ENCODE measurements at places on chromosomes 1 and 21.

- no peak for DNase-seq
These were observed at the start of gene TFAP2E for GRCh38 chr1:35573198-35574124. TFAP2E (plus strand) TSS chr1:35573314; CDS start chr1:35573578, 264 bp downstream.

- DNase-seq = no peak
These were observed 7.6 kb downstream of the ZNF683 start for GRCh38 chr1:26364956-26365355.

- no peak for DNase-seq
These were observed 30.2 kb upstream of the CD1D start for GRCh38 chr1:158150523-158150922.

GRCh38 chr1:159889202-159889601, 10.8 kb downstream of the CFAP45 start:
- DNase-seq = no peak

GRCh38 chr1:218967836-218968235, 205.8 kb upstream of the LYPLAL1 start:
- no peak for DNase-seq

DNA sequence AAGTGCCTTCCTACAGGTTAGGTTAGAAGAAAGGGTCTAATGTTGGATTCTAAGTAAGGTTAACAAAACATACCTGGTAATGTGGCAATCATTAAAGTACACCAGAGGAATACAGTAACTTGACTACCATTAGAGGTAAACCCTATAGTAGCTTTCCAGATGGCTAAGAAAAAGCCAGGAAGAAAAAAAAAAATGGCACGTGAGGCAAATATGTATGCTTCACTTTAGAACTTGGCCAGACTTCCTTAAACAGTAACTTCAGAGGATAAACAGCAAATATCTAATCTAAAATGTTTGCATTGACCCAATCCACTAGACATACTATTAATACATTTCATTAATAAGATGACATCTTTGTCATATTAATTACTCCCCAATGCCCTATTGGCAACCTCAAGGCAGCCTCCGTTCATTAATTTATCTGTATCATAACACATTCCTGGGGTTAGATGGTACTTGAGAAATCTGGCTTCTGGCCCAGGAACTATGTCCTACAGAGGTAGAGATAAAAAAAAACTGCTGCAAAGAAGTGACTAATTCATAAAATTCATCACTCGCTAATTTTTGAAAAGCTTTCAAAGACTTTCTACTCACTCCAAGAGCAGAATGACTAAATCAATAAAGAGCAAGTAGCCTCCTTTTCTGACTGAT, 5.8 kb downstream of the DCAF8 start:
- DNase-seq = no peak

GRCh38 chr1:61536174-61537108, 188.5 kb downstream of the TM2D1 start:
- DNase-seq = no peak

- DNase-seq = no peak
These were observed 41.5 kb downstream of the SNX27 start for GRCh38 chr1:151653397-151653796.

DNA sequence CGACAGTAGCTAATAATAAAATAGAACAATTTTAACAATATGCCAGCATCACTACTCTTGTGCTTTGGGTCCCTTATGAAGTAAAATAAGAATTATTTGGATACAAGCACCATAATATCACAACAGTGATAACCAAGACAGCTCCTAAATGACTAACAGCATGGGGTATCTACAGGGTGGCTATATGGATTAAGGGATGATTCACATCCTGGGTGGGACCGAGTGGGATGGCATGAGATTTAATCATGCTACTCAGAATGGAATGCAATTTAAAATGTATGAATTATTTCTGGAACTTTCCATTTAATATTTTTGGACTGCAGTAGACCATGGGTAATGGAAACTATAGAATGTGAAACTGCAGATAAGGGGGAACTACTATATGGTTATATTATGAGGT, 28.1 kb upstream of the B3GALNT2 start:
- DNase-seq = no peak

DNA sequence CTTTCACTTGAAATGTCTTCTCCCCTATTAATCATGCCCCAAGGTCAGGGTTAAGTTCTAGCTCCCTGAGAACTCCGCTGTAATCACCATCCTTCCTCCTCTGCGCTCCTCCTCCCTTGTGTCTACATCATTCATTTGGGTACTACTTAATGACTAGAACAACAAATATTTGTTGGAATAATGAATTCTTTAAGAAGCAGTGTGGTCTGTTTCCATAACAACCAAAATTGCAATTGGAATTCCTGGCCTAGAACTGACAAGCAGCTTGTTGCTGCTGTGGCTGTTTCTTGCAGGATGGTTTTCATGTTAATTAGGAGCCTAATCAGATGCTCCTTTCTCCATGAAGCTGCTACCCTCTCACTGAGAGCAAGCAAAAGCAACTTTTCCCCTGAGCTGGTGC, 192.5 kb downstream of the ZZZ3 start:
- no peak for DNase-seq

DNA sequence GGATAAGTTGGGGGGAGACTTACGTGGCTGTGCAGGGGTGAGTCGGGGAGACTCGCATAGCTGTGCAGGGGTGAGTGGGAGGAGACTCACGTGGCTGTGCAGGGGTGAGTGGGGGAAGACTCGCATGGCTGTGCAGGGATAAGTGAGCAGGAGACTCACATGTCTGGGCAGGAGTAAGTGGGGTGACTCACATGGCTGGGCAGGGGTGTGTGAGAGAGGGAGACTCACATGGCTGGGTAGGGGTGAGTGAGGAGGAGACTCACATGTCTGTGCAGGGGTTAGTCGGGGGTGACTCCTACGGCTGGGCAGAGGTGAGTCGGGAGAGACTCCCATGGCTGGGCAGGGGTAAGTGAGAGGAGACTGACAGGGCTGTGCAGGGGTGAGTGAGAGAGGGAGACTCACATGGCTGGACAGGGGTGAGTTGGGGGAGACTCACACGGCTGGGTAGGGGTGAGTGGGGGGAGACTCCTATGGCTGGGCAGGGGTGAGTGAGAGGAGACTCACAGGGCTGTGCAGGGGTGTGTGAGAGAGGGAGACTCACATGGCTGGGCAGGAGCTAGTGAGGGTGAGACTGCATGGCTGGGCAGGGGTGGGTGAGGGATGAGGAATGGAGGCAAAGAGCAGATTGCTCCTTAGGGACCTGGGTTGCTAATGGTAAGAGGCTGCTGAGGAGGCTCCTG, 56.0 kb upstream of the ABCG1 start:
- DNase-seq = no peak

DNA sequence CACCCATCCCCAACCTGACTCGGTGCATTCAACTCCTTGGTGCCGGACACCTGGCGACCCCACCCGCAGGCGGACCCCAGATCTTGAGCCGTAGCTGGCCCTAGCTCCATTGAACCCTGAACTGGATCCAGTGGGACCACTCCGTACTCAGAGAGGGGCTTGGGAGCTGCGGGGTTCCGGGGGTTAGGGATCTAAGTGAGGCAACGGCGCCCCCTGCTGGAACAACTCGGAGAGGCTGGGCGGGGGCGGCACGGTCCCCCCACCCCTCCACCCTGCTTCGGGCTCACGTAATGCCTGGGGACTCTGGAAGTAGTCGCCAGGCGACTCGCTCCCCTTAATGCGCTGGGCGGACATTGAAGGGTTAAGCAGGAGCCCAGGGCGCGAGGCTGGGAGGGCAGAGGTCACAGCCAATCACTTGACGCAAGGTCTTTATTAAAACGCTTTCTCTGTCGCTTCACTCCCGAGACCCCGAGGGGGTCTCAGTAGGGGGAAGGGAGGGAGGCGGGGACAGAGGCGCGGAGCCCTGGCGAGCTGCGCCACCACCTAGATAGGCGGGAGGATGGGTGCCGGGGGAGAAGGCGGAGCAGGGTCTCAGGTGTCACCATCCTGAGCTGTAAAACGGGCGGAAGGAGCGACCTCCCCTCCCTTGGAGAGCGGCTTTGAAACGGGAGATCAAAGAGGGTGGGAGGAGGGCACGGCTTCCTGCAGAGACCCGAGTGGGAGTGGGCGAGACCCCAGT, 704 bp upstream of the CRABP2 start:
- DNase-seq = peak; percentile 91

GRCh38 chr1:14570514-14570913, 28.0 kb upstream of the KAZN start:
- no peak for DNase-seq

- no peak for DNase-seq
These were observed 454.8 kb downstream of the KIF26B start for GRCh38 chr1:245609354-245610150.

GRCh38 chr1:91601554-91602376, 101.1 kb downstream of the CDC7 start:
- no peak for DNase-seq

- no peak for DNase-seq
These were observed 1.6 kb downstream of the DRAXIN start for GRCh38 chr1:11693024-11693590.

- DNase-seq = no peak
These were observed 648.4 kb downstream of the PLA2G4A start for GRCh38 chr1:187477103-187477502.

GRCh38 chr21:35529171-35529863, 480.2 kb upstream of the RUNX1 start:
- no peak for DNase-seq

- DNase-seq = no peak
These were observed 58.0 kb downstream of the SDCCAG8 start for GRCh38 chr1:243313635-243314536.

DNA sequence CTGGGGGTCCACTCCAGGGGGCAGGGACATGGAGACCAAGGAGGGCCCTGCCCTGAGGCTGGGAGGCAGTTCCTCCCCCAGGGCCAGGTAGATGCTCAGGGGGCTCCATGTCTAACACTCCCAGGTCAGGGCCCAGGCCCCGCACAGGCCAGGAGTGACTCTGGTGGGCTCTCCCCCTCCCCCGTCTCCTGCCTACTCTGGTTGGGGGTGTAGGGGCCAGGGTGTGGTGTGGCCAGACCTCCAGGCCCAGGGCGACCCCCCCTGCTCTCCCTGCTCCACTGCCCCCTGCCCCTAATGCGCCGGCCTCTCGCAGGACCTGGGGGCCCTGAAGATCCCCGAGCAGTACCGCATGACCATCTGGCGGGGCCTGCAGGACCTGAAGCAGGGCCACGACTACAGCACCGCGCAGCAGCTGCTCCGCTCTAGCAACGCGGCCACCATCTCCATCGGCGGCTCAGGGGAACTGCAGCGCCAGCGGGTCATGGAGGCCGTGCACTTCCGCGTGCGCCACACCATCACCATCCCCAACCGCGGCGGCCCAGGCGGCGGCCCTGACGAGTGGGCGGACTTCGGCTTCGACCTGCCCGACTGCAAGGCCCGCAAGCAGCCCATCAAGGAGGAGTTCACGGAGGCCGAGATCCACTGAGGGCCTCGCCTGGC, 19.7 kb upstream of the CCDC27 start:
- DNase-seq = peak; percentile 35

DNA sequence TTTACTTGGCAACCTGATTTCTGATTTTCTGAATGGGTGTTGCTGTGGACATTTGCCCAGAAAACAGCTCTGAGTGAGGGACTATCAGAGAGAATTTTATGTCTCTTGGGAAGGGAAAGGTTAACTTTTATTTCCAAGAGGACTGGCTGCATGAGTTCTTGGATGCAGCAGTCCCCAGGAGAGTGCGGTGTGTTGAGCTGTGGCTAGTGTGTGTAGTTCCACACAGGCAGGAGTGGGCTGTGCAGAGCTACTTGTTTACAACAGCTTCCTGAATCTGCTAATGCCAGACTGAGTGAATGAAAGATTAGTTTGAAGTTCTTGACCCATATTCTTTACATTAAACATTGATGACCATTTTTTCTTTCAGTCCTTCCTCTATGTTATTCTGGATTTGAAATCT, 41.0 kb upstream of the APOBEC4 start:
- no peak for DNase-seq

- DNase-seq = no peak
These were observed 31.2 kb upstream of the CSF3R start for GRCh38 chr1:36513676-36514473.

- no peak for DNase-seq
These were observed 639.7 kb upstream of the USP24 start for GRCh38 chr1:55854911-55855310.

GRCh38 chr1:23809751-23810171, 9.2 kb upstream of the GALE start:
- DNase-seq = peak; percentile 70
